Stimulated activated CD4-positive, alpha-beta T cell treated with anti-CD3 and anti-CD28 coated beads, Interleukin-1b, Interleukin-23, amount 100 ng/mL, for 4 hours (primary cell): ENCODE measurements at places on chromosomes 2 and 18.

DNA sequence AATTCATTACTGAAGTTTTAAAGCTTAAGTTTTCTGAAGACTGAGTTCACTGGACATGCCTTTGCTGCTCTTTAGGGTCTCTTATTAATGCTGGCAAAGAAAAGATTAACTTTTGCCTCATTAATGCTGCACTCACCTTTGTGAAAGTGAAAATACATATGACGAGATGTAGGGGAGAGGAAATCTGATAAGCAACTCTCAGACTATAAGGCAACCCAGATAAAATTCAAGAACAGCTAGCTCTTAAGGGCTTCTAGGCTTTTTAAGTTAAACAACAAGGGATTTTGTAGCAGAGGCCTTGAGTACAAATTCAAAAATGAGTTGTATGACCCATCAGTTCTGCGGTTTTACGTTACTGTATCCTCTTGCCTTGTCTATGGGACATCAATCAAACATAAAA, 143.7 kb downstream of the USP34 start:
- no peak for DNase-seq

GRCh38 chr18:77086034-77086433, 46.5 kb downstream of the MBP start:
- DNase-seq: no peak

- no peak for DNase-seq
These were observed 66.7 kb upstream of the SH3BP4 start for GRCh38 chr2:234885118-234885517.

DNA sequence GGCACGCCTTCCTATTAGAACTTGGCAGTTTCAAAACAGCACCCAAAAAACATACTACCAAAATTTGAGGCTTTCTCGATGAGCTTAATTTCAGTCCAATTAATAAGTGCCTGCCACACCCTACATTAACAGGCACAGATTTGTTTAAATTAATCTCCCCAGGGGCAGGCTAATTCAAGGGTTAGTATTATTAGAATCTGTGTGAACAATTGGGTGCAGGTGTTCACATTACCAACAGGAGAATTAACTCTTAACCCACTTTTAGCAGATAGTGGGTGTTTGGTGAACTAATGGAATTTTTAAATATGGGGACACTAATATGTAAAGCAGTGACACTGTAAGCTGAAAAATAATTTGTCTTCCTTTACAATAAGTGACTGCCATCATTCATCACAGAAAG, 4.1 kb downstream of the MBD2 start:
- no peak for DNase-seq

GRCh38 chr18:41681138-41681880, 273.7 kb upstream of the PIK3C3 start:
- DNase-seq: no peak

DNA sequence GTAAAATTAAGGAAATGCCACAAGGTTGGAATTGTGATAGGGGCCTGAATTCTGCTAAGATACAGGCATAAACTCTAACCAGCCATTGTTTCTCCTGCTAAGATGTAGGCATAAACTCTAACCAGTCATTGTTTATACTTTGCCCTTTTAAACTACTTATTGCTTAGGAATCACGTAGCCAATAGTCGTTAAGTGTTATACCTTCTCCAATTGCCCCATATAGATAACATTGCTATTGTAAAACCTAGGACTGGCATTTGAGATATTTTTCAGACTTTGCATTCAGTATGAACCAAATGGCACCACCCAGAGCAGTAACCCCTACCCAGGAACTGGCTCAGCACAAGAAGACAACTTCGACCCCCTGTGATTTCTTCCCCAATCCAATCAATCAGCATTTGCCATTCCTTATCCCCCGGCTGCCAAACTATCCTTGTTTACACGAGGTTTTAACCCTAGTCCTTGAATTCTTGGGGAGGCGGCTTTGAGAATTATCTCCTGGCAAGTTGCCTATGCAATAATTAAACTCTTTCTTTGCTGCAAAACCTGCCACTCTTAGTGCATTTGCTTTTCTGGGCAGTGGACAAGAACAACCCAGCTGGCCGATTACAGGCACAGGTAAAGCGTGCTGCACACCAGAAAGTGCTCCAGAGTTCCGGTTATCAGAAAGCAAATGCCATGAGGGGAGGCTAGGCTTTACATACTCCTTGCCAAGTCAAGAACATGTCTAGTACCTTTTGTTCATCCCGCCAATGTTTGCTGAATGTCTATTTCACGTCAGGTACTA, 167.6 kb downstream of the LAMA1 start:
- DNase-seq: no peak

- DNase-seq: no peak
These were observed 850.6 kb upstream of the CHAC2 start for GRCh38 chr2:52916981-52917380.
